Activated CD4-positive, alpha-beta T cell treated with anti-CD3 and anti-CD28 coated beads, Interleukin-2, amount 50 U/mL, for 48 hours (primary cell): ENCODE measurements at places on chromosomes 5 and 9.

GRCh38 chr9:103816146-103816545 is 278.0 kb upstream of the SMC2 start:
- no peak for DNase-seq

GRCh38 chr5:59246882-59247281 is 646.6 kb downstream of the PDE4D start:
- no peak for DNase-seq

GRCh38 chr9:36258996-36259533 is 817 bp upstream of the GNE start:
- no peak for DNase-seq

- no peak for DNase-seq
Measured at GRCh38 chr5:145689235-145689634, 145.9 kb downstream of the PRELID2 start.

- no peak for DNase-seq
Measured at GRCh38 chr9:22514871-22515270, 68.2 kb downstream of the DMRTA1 start.
